ENCODE measurements at places on chromosomes 11 and 22. TPM values are rescaled to one million over a fixed set of nuclear protein-coding genes. Genes with fewer than 3 reads are reported as not detected.
A peak's percentile ranks its signal among the peaks of the same experiment; 100 is the strongest.

GRCh38 chr11:104462341-104462740 lies 298.4 kb upstream of the PDGFD start:
- DNase-seq: no peak
- no peak overlapping the region for H3K4me3 ChIP-seq
- no peaks in the 10 kb centered on the region for H3K36me3 ChIP-seq
- H3K4me1 ChIP-seq: no peaks in the 10 kb centered on the region
- H3K27ac ChIP-seq: no peak overlapping the region
- H3K27me3 ChIP-seq: no peaks in the 10 kb centered on the region

DNA sequence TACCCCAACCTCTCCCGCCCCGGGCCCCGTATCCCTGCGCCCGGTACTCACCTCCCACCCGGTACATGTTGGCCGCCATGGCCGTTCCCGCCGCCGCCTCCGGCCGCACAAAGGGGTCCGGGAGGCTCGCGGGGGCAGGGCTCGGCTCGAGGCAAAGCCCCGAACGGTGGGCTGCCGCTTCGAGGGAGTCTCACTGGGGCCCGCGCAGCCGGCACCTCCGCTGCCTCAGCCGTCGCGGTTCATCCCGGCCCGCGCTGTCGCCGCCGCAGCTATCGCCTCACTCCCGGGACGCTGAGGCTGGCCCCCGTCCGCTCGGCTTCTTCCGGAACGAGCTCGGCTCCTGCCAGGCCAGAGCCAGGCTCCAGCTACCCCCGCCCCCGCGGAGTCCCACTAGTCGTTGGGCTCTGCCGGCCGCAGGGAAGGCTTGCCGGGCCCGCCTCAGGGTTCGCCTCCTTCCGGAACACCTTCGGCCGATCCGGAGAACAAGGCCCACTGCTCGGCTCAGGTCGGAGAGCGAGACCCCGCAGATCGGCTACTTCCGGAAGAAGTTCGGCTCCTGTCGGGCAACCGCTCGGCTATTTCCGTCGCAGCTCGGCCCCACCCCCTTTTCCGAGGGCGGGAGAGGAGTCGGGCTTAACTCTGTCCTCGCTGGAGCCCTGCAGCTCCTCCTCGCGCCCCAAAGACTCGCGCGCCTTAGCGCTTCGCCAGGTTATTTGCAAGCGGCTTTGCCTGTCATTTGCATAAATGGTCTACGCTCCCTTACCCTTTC lies at the start of gene MTA2:
Gene MTA2, minus strand, starts transcription at position 494 of the 769 bp plus-strand sequence. Its CDS starts 415 bp downstream, at position 79.
- H3K27me3 ChIP-seq: no peaks in the 10 kb centered on the region
- DNase-seq: peak; percentile 99
- peaks cover 42% of the 10 kb centered on the region for H3K4me1 ChIP-seq
- H3K36me3 ChIP-seq: peaks cover 15% of the 10 kb centered on the region
- peak within 1 kb of the TSS; percentile 98 for H3K4me3 ChIP-seq
- H3K27ac ChIP-seq: peak within 1 kb of the TSS; percentile 96

The CHRM4 gene
- total RNA-seq: 3.6 TPM

DNA sequence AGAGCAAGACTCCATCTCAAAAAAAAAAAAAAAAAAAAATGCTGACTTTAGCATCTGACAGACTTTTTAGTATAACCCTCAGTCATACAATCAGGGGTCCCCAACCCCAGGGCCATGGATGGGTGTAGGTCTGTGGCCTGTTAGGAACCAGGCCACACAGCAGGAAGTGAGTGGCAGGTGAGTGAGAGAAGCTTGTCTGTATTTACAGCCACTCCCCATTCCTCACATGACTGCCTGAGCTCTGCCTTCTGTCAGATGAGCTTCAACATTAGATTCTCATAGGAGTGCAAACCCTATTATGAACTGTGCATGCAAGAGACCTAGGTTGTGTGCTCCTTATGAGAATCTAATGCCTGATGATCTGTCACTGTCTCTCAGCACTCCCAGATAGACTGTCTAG lies 3.3 kb downstream of the FAM227A start:
- no peak overlapping the region for H3K27ac ChIP-seq
- H3K36me3 ChIP-seq: no peaks in the 10 kb centered on the region
- no peak for DNase-seq
- no peak overlapping the region for H3K4me3 ChIP-seq
- peaks cover 15% of the 10 kb centered on the region for H3K4me1 ChIP-seq
- no peaks in the 10 kb centered on the region for H3K27me3 ChIP-seq

The ZNF215 gene
- total RNA-seq: 0.49 TPM

DNA sequence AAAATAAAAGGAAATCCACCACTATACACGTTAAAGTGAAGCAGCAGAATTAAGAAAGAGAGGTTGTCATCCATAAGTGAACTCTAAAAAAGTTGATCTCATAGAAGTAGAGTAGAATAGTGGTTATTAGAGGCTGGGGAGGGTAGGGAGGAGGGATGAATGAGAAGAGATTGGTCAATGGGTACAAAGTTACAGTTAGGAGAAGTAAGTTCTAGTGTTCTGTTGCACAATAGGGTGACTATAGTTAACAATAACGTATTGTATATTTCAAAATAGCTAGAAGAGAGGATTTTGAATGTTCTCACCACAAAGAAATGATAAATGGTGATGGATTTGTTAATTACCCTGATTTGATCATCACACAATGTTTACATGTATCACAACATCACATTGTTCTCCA lies 72.0 kb downstream of the CD82 start:
- no peak for DNase-seq
- no peaks in the 10 kb centered on the region for H3K27me3 ChIP-seq
- H3K4me3 ChIP-seq: no peak overlapping the region
- no peak overlapping the region for H3K27ac ChIP-seq
- H3K4me1 ChIP-seq: peaks cover 28% of the 10 kb centered on the region

DNA sequence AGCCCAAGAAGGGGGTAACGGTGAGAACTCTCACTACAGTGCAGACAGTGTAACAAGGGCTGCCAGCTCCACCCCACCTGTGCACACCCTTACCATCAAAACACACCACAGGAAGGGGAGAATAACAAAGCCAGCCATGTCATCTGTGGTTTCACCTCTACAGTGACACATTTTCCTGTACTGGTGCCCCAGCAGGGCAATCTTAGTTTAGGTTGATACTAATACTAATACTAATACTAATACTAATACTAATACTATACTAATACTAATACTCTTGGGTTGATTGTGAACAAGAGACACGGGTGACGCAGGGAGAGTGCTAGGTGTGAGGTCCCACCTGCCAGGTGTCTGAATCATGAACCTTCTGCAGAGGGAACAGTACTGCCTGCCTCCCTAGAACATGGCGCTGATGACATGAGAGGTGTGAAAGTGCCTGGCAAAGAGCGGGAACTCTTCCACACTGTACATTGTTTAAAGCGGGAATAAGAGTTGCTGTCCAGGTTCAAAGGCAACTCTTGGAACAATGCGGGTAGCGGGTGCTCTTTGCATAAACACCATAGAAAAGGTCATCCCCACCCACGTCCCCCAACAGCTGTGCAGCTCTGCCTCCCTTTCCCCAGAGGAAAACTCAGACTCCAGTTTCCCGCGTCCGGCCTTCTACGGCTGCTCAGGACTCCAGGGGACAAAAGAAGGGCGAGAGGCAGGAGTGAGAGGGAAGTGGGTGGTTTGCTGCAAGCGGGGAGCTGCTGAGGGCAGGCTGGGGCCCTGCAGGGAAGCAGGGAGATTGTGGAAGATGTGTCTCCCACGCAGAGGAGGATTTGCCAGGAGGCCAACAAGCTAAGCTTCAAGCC lies 25.0 kb upstream of the TMPRSS4 start:
- no peaks in the 10 kb centered on the region for H3K27me3 ChIP-seq
- no peak for DNase-seq
- no peaks in the 10 kb centered on the region for H3K36me3 ChIP-seq
- H3K4me1 ChIP-seq: no peaks in the 10 kb centered on the region
- no peak overlapping the region for H3K4me3 ChIP-seq

The TSPAN18 gene
- 23.9 TPM for total RNA-seq

DNA sequence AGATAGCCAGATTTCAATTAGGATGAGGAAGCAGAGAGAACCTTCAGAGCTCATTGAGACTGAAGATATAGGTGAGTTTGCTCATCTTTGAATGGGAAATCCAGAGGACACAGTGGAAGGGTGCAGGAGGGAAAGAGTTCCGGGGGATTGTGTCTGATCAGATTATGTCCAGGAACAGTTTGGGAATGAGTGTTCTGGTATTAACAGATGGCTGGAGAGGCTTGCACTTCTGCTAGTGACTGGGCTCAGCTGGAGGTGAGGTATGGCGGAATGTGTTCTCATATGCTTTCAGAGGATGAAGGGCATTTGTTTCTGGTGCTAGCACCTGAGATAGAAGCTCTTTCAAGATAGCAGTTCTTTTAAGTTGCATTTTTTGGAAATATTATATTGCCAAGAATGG lies 27.6 kb downstream of the ALKBH3 start:
- H3K27me3 ChIP-seq: no peaks in the 10 kb centered on the region
- peaks cover 54% of the 10 kb centered on the region for H3K36me3 ChIP-seq
- no peak for DNase-seq
- H3K4me1 ChIP-seq: peaks cover 10% of the 10 kb centered on the region
- no peak overlapping the region for H3K27ac ChIP-seq

GRCh38 chr22:19055801-19056200 lies 66.4 kb downstream of the DGCR2 start:
- H3K27me3 ChIP-seq: no peaks in the 10 kb centered on the region
- H3K4me1 ChIP-seq: no peaks in the 10 kb centered on the region
- no peak overlapping the region for H3K27ac ChIP-seq
- H3K4me3 ChIP-seq: no peak overlapping the region
- peaks cover 87% of the 10 kb centered on the region for H3K36me3 ChIP-seq

DNA sequence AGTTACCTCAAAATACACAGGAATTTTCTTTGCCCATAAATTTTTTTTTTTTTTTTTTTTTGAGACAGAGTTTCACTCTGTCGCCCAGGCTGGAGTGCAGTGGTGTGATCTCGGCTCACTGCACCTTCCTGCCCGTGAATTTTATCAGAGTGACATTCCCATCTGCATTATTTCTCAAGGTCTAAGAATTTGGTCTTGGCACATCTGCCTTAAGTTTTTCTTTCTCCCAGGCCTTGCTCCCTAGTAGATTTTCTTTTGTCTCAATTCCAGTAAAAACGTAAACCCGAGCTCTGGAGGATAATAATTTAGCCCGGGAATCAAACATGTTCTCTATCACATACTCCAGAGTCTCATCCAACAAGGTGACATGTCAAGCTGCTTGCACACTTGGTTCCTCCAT lies 12.4 kb downstream of the TRIM6 start:
- H3K4me1 ChIP-seq: peaks cover 18% of the 10 kb centered on the region
- H3K27me3 ChIP-seq: no peaks in the 10 kb centered on the region
- H3K4me3 ChIP-seq: no peak overlapping the region
- peak overlapping the region; percentile 60 for H3K27ac ChIP-seq

The ZNF280B gene
- total RNA-seq: 0.36 TPM

- DNase-seq: peak; percentile 74
- H3K4me3 ChIP-seq: no peak overlapping the region
- no peaks in the 10 kb centered on the region for H3K4me1 ChIP-seq
- peak overlapping the region; percentile 49 for H3K27ac ChIP-seq
- peaks cover 13% of the 10 kb centered on the region for H3K36me3 ChIP-seq
- no peaks in the 10 kb centered on the region for H3K27me3 ChIP-seq
These were observed 19.5 kb downstream of the PIK3IP1 start for GRCh38 chr22:31272522-31273446.

The MUC6 gene
- total RNA-seq: not detected

GRCh38 chr11:80255021-80255420 lies 814.2 kb upstream of the TENM4 start:
- H3K4me3 ChIP-seq: no peak overlapping the region
- no peak for DNase-seq
- H3K27ac ChIP-seq: no peak overlapping the region
- H3K36me3 ChIP-seq: no peaks in the 10 kb centered on the region

GRCh38 chr11:45563810-45564209 lies 101.6 kb downstream of the CHST1 start:
- DNase-seq: no peak
- no peaks in the 10 kb centered on the region for H3K36me3 ChIP-seq
- H3K27me3 ChIP-seq: peaks cover 3% of the 10 kb centered on the region
- H3K4me1 ChIP-seq: no peaks in the 10 kb centered on the region

DNA sequence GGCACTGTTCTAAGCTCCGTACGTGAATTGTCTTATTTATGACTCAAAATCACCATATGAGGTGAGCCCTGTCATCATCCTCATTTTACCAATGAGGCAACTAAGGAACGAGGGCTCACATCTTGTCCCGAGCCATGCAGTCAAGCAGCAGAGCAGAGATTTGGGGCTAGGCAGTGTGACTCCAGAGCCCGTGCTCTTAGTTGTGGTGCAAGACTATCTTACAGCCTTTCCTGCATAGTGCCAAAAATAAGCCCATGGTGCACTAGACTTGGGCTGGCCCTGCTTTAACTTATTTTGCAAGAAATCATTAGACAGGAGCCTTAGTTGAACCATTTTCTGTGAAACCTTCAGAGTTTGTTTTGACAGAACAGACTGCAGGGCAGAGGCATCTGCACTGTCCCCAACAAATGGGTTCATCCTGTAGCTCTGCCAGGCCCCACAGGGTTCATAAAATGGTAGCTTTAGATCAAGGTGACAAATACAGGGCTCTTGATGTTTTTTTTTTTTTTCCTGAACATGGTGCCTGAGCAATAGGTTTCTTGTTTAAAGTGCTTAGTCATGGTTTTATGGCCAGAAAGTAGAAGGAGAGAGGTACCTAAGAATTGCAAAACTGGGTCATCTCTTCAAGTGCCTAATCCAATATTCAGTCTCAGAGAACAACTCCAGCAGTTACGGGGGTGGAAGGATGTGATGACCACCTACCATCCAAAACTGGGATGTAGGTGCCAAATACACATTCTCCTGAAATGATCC lies 56.6 kb downstream of the BMAL1 start:
- DNase-seq: no peak
- no peak overlapping the region for H3K4me3 ChIP-seq
- H3K4me1 ChIP-seq: peaks cover 24% of the 10 kb centered on the region
- no peaks in the 10 kb centered on the region for H3K27me3 ChIP-seq

The TRIM22 gene
- total RNA-seq: 64.8 TPM

GRCh38 chr11:72741429-72741833 lies 10.8 kb downstream of the ARAP1 start:
- H3K4me3 ChIP-seq: no peak overlapping the region
- no peaks in the 10 kb centered on the region for H3K27me3 ChIP-seq
- H3K27ac ChIP-seq: peak overlapping the region; percentile 52
- H3K4me1 ChIP-seq: peaks cover 45% of the 10 kb centered on the region
- H3K36me3 ChIP-seq: no peaks in the 10 kb centered on the region
- DNase-seq: no peak

The ANKRD13D gene
- 24.0 TPM for total RNA-seq

- H3K36me3 ChIP-seq: no peaks in the 10 kb centered on the region
- H3K4me1 ChIP-seq: peaks cover 27% of the 10 kb centered on the region
- no peaks in the 10 kb centered on the region for H3K27me3 ChIP-seq
These were observed 4.5 kb downstream of the FHIP1B start for GRCh38 chr11:6229911-6230310.

DNA sequence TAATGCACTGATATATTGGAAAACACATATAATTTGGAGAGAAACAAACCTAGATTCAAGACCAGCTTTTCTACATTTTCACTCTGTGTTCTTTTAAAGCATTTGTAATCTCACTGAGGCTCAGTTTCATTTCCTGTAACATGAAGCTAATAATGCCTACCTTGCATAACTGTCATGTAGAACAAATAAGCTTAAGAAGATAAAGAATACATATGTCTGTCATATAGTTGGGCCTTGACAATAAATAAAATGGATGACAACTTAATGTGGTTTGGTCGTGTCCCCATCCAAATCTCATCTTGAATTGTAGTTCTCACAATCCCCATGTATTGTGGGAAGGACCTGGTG lies 35.2 kb upstream of the FIBIN start:
- no peak overlapping the region for H3K27ac ChIP-seq
- no peaks in the 10 kb centered on the region for H3K4me1 ChIP-seq
- no peaks in the 10 kb centered on the region for H3K27me3 ChIP-seq
- H3K36me3 ChIP-seq: no peaks in the 10 kb centered on the region
- H3K4me3 ChIP-seq: no peak overlapping the region

The CCDC89 gene
- total RNA-seq: 1.2 TPM

The DDIAS gene
- 0.71 TPM for total RNA-seq

Measured in sigmoid colon (tissue), 7 donors.